ENCODE measurements at places on chromosomes 6 and 20.

DNA sequence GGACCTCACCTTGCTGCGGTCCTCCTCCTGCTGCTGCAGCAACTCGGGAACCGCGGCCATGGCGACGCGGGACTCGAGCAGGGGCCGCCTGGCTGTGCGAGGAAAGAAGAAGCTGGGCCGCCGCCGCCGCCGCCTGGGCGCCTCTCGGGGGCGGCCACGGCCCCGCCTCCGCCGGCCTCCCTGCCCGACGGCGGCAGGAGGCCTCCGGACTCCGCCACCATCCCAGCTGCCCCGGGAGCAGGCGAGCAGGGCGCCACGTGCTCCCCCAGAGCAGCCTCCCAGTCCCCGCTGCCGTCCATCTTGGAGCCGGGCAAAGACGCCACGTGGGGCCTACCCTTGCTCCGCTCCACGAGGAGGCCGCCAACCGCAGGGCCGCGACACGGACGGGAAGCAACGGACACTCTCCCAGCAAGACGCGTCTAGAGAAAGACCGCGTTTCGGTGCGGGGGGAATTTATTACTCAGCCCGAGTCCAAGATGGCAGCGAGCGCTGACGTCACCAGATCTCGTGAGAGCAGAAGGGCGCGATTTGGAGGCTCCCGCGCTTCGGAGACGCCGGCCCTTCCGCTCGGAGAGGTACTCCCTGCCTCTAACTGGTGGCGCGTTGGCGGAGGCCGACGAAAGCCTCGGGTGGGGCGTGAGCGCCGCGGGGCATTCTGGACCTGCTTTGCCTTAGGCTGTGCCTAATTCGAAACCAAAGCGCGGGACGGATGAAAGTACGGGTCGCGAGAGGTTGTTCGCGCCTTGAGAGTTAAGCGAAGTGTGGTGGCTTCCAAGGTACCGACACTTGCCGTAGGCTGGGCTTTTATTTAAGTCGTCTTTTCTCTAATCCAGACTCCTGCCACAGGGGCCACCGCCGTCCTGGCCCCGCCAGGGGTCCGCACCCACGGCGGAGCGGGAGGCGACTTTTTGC is at the start of the genes MGME1 and SNX5:
MGME1 (plus strand) TSS at position 653 of the 912 bp plus-strand sequence. CDS start 842 bp downstream, outside the sequence.
SNX5 (minus strand) TSS at position 429 of the 912 bp plus-strand sequence; CDS start at position 60, 369 bp downstream.
- DNase-seq = peak; percentile 99

DNA sequence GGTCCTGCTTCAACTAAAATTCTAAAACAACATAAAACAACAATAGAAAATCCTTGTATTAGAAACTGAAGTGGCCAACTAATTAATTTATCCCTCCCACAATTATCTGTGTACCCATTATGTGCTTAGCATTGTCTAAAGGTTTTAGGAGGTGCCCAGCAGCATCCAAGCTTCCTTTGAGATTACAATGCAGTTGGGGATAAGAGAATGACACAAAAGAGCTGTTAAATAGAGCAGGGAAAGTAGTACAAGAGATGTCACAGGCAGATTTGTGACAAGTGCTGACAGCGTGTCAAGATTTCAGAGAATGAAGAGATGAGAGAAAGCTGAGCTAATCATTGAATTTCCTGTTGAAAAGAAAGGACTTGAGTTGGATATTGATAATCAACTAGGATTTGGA is 204.8 kb downstream of the OTOR start:
- no peak for DNase-seq

DNA sequence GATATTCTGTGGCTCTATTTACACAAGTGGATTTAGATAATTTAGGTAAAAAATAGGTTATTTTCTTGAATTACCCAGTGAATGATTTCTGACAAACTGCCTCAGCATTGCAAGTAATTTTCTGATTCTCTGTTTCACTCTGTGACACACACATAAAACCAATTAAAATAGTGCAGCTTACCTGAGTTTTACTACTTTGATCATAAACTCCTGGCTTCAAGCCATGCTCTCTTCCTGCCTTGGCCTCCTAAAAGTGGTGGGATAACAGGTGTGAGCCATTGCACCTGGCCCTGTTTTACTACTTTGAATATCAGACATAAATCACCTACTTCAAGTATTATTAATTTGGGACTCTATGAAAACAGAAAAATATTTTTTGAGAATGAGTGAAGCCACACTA is 462.9 kb downstream of the ADGRB3 start:
- DNase-seq = no peak

DNA sequence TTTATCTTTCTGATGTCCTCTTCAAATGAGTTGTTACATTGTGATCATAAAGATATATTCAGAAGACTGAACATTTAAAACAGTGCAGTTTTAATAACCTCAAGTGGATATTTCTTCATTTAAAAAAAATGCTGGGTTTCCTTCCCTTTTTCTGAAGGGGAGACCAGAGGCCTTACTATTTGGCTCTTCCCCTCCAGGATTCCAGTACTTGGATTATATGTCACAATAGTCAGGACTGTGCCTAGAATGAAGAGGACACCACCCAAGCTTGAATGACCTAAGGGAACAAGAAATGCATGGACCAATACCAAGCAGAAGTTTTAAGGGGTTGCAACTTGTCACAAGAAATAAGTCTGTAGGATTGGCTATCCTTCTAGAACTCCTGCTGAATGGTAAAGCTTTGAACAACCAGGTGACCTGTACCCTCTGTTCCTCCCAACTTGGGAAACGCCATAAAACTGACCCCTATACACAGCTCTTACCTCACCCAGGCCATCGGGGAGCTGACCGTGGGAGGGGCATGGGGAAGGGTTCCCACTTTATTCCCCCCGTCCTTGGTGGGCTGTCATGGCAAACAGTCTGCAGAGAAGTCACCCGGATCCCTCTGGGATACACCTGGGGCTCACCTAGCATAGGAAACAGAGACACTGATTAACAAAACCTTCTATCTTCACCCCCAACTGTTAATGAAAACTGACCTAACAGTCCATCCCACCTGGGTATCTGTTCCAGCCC is 2.0 kb downstream of the FRS3 start:
- no peak for DNase-seq

- no peak for DNase-seq
Measured at GRCh38 chr6:135521431-135521830, 23.9 kb upstream of the AHI1 start.

DNA sequence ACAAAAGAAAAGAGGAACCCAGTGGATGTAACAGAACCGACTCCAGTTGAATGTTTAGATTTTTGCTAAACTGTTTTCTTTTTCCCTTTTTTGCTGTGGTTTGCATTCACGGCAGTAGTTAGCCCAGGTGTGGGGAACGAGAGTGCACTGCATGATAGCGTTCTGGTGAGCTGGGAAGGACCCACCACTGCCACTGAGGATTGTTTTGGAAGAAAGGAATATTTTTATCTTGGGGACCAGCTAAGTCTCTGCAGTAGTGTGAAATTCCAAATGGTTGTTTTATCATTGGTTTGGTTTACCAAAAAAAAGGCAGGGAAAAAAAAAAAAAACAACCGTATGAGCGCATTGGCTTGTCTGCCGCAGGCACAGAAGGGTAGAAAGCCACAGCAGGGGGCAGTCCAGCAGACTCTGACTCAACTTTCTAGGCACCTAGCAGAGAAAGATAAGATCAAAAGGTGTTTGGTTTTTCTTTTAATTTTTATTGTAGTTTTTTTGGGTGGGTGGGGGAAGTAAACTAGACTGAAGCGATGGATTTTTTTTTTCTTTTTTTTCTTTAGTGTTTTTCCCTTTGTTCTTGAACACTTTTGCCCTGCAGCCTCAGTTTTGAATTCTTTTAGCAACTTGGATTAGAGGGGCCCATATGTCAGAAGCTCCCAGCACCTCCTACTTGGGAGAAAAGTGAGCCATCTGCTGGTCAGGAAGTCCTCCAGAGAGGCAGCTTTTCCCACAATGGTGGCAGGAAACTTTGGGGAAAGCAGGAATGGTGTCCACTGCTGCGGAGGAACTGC is 13.5 kb upstream of the RAB5IF start:
- peak; percentile 71 for DNase-seq

DNA sequence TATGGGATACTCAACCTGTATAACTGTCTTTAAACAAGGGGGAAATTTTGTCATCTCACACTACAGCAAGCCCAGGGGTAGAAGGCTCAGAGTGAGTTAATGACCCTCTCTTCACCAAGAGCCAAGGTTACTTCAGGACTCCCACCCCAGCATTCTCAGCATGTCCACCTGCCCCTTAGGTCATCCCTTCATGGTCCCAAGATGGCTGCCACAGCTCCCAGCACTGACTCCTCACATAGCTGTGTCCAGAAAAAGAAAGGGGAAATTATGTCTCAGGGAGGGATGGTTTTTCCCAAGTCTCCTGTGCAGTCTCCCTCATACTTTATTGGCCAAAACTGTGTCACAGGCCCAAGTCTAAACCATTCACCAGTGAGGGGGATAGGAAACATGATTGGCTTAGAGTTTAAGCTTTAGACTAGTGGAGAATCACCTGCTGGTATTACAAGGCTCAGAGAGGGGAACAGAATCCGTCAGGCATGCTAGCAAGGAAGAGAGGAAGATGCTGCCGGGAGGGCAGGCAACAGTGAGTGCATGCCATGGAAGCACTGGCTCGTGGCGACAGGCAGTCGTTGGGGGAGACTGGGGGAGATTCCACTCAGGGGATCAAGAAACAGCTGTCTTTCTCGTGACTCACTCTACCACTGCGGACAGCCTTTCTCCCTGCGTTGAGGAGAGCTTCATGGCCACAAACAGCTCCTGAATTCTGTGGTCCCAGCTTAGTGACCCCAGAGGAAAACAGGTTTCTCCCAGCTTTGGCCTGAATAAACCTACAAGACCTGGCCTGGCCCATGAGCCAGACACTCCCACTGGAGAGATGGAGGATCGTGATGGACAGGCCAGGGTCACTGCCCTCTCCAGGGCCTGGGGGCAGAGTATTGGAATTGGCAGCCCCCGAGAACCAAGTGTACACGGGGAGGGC is 37.2 kb downstream of the HM13 start:
- no peak for DNase-seq

DNA sequence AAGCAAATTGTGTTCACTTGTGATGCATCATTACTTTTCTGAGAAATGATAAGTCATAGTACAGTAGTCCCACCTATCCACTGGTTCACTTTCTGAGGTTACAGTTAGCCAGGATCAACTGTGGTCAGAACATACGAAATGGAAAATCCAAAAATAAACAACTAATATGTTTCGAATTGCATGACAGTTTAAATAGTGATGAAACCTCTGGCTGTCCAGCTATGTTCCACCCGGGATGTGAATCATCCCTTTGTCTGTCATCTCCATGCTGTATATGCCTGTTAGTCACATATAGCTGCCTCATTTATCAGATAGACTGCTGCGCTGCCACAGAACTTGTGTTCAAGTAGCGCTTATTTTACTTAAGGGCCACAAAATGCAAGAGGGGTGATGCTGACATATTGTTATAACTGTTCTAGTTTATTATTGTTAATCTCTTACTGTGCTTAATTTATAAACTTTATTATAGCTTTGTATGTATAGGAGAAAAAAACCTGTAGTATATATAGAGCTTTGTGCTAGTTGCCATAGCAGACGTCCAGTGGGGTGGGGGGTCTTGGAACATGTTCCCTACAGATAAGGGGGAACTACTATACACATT is 29.2 kb downstream of the AFDN start:
- no peak for DNase-seq

DNA sequence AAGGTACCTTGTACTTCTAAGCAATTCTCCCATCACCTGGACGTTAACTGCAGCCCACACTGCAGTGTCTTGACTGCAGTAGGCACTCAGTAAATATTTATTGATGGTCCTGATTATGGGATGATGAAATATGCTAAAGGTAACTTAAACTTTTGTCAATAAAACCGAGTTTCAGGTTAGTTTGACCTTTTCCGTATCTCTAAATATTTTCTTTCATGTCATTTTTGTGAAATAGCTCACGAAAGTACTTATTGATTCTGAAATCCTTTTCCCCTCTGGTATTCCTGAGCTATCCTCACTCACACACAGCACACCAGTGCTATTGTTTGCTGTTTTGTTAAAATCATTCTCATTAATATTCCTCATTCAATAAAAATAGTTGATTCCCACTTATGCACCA is 149.4 kb upstream of the ESR1 start:
- no peak for DNase-seq

- DNase-seq = no peak
Measured at GRCh38 chr20:46334303-46334904, 26.1 kb upstream of the CDH22 start.

GRCh38 chr6:169489563-169490245 is 212.1 kb downstream of the WDR27 start:
- no peak for DNase-seq

GRCh38 chr6:148701375-148701774 is 45.5 kb upstream of the UST start:
- DNase-seq = no peak

- no peak for DNase-seq
Measured at GRCh38 chr6:52161689-52162438, 24.3 kb upstream of the IL17A start.

DNA sequence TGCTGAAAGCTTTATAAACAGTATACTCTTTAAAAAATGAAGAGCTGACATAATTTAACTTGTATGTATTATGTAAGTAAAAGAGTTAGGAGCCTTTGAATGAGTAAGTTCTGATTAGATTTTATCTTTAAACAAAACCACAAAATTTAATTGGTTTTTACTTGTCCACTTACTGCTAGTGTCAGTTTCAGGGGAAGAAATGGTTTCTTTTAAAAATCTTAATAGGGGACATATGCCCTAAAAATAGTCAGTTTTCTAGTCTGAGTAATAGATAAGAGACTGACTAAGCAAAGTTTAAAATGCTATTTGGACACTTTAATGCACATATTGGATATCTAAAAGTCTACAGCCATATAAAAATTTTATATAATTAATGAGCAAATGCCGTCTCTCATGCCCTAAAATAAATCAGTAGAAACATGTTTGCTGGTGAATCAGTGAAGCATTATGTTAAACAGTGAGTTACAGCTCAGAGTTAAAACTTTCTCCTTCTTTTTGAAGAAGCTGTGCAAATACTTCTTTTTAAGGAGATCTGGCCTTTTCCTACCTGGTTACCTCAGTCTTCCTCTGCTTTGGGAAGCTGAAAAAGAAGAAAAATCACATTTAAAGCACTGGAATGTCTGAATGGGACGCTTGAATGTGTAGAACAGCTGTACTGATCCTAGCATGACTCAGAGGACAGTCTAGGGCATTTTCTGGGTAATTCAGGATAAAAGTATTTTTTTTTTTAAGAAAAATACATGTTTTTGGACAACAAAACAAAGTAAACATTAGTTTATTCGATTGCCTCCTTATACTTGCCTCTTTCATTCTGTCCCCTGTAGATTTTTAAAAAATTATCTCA is 55.3 kb downstream of the CDH26 start:
- no peak for DNase-seq

- DNase-seq = no peak
Measured at GRCh38 chr6:156807795-156808194, 30.6 kb downstream of the ARID1B start.

DNA sequence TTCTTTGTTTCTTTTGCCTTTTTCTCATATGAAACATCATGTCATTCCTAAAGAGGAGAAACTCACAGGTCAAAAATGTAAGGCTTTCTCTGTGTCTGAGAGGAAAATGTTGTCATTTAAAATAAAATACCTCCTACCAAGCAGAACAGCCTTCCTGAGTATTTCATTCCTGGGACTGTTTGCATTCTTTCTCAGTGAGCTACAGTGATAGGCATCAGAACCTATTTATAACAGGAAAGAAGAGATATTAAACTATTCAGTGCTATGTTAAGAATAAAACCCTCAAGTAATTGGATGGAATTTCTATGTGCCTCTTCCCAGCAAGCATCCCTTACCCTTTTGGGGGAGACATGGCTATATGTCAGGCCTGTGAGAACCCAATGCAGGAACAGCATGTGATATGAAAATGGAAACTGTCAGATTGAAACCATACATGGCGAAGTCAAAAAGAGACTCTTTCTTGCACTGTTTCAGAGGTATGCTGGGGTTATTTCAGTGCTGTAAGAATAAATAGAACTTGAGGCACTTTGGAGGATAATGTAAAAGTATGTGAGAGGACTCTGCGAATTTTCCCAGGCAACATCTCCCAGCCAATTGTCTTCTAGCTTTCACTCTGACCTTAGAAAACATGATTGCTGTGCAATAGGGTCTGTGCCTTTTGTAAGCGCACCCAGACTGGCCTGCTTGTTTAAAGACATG is 133.8 kb upstream of the CCN2 start:
- DNase-seq = no peak

Data from CD4-positive, alpha-beta T cell treated with Interleukin-1 beta for 1 hour (primary cell).